Activated CD4-positive, alpha-beta T cell treated with anti-CD3 and anti-CD28 coated beads, Interleukin-2, amount 10 ng/mL, durations not matched to agents 7 days and 5 days (primary cell): ENCODE measurements at places on chromosomes 7 and 10. TPM values are rescaled to one million over a fixed set of nuclear protein-coding genes. Genes with fewer than 3 reads are reported as not detected.

Gene NEUROD6
- not detected for total RNA-seq

Gene HABP2
- not detected for total RNA-seq

Gene MMD2
- total RNA-seq = not detected

Gene SFRP4
- total RNA-seq = not detected

Gene GARIN1A
- 0.48 TPM for total RNA-seq

Gene CHAT
- not detected for total RNA-seq

Gene TYSND1
- 11.6 TPM for total RNA-seq

Gene SPDYE1
- total RNA-seq = not detected

Gene CFAP58
- total RNA-seq = 0.22 TPM

Gene CAMK2B
- not detected for total RNA-seq

Gene ALOX5
- 9.0 TPM for total RNA-seq

Gene HHEX
- total RNA-seq = 0.25 TPM

Gene PAOX
- total RNA-seq = 5.0 TPM

Gene C7orf57
- 0.21 TPM for total RNA-seq

Gene ZPBP
- total RNA-seq = not detected

Gene PBLD
- 1.6 TPM for total RNA-seq

Gene GRID2IP
- not detected for total RNA-seq

Gene LAMB1
- total RNA-seq = not detected

Gene RTKN2
- 8.8 TPM for total RNA-seq

Gene FAM241B
- 3.4 TPM for total RNA-seq

Gene PDE6C
- not detected for total RNA-seq

Gene PON1
- total RNA-seq = not detected

Gene KCND2
- total RNA-seq = not detected

Gene TLX1
- not detected for total RNA-seq

Gene ZNF398
- 17.1 TPM for total RNA-seq

Gene CYP3A4
- not detected for total RNA-seq

Gene DGKI
- total RNA-seq = 0.25 TPM

Gene PCLO
- not detected for total RNA-seq

Gene PPP1R3C
- not detected for total RNA-seq

Gene GARS1
- total RNA-seq = 167 TPM

Gene MMRN2
- not detected for total RNA-seq

Gene PLXNA4
- total RNA-seq = 23.3 TPM

Gene TCAF2
- total RNA-seq = 22.2 TPM

Gene CPN1
- not detected for total RNA-seq

Gene TRPV6
- total RNA-seq = 0.07 TPM

Gene GIMAP6
- total RNA-seq = 109 TPM

Gene CALN1
- total RNA-seq = not detected

Gene ACHE
- total RNA-seq = not detected

Gene CFAP70
- total RNA-seq = 0.57 TPM

Gene GET4
- total RNA-seq = 36.3 TPM

Gene BMPER
- not detected for total RNA-seq

Gene TRIM74
- 1.2 TPM for total RNA-seq

Gene CNNM1
- 0.54 TPM for total RNA-seq

Gene DNAJC30
- 9.1 TPM for total RNA-seq

Gene JAKMIP3
- total RNA-seq = 0.12 TPM

Gene H2BK1
- total RNA-seq = not detected

Gene MUC12
- not detected for total RNA-seq
